ENCODE measurements at places on chromosomes 13 and 19.

DNA sequence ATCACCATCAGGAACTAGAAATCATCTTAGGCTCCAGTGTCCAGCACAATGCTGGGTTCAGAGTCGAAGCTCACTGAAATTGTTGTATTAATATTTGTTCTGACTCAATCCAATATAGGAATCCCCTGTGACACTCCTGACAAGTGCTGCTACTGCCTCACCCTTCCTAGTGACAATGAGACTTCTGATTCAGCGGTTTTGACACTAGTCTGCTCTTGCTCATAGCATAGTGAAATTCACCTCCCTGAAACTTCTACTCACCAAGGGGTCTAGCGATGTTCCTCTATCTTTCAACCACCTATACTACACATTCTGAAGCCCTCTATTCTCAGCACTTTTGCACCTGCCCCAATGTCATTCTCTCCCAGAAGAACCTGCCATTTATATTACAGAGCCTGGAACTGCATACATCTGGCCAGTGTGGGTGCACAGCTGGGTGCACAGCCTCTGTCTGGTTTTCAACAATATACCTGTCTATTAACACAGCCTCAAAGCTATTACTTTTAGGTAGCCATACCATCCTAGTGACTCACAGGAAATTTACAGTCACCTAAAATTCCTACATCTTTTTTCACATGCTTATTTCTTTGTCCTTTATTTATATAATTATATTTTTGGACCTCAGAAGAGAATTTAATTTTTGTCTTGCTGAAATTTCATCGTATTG lies 88.3 kb downstream of the DOCK9 start:
- no peak for DNase-seq

DNA sequence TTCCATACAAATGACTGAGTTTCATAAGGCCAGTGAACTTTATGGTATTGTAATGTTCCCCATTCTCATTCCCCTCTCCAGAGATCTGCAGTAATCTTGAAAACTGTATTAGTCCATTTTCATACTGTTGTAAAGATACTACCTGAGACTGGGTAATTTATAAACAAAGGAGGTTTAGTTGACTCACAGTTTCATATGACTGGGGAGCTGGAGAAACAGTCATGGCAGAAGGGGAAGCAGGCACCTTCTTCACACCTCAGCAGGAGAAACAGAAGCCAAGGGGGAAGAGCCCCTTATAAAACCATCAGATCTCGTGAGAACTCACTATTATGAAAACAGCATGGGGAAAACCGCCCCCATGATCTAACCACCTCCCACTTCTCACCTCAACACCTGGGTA lies 318.7 kb upstream of the KLF12 start:
- no peak for DNase-seq

DNA sequence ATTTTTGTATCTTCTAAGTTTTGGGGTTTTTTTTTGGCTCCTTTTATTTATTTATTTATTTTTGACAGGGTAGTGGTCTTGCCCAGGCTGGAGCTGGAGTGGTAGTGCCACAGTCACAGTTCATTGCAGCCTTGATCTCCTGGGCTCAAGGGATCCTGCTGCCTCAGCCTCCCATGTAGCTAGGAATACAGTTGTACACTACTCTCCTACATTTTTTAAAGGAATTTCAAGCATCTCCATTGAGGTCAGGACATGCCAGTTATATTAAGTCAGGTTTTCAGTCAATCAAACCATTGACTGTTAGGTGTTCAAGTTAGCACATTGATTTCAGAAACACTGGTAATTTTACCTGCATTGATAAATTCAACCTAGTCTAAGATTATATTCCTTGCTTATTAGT lies 480.5 kb upstream of the SPRY2 start:
- DNase-seq, result no peak

DNA sequence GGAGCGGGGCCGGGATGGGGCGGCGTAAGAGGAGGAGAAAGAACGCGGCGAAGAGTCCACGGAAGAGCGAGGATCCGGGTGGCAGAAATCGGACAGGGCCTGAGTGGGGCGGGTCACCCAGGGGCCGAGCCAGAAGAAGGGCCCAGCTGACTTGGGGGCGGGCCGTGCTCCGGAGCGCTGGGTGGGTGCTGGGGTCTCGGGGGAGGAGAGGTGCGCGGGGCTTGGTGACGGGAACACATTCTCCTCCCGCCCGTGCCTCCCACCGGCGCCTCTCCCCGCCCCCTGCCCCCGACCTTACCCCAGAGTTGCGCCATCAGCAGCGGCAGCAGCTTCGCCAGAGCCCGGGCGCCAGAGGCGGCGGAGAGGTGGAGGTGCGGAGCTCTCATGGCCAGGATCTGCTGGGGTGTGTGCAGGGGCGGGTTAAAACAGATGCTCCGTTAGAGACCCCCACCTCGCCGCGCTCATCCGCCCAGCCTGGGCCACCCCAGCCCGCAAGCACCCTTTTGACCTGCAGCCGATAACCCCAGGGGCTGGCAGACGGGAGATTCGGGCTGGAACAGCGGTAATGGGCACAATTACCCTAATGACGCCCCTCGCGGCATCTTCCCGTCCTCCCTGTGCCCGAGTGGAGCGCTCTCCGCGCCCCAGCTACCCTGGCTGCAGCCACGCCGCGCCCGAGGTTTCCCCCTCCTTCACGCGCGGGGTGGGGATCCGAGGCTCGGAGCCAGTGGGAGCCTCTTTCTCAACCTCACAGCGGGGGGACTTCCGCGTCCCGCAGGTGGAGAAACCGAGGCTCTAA lies 565 bp downstream of the KLK10 start:
- no peak for DNase-seq

GRCh38 chr19:17348700-17349099 lies 11.3 kb downstream of the GTPBP3 start:
- no peak for DNase-seq
